ENCODE measurements at places on chromosomes 4 and X.
A peak's percentile ranks its signal among the peaks of the same experiment; 100 is the strongest.

GRCh38 chr4:6779667-6780565 is 2.6 kb upstream of the KIAA0232 start:
- DNase-seq, result no peak

DNA sequence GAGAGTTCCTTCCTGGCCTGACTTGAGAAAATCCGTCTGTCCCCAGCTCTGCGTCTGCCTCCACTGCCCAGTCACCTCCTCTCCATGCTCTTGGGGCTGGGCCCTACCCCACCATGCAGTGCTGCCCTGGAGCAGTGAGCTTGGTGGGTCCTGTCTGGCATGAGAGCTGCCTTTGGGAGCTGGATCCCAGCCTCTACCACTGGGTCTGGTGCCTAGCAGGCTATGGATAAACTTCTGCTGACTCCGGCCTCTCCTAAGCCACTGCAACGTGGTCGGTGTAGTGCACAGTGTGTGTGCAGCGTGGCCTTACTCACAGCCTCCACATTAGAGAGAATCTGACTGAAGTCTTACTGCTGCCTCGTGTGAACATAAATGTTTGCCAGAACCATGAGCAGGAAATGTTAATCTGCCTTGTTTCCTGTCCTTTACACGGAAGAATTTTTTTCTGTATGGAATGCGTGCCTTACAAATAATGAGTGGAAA is 47.6 kb downstream of the HTT start:
- peak; percentile 74 for DNase-seq

DNA sequence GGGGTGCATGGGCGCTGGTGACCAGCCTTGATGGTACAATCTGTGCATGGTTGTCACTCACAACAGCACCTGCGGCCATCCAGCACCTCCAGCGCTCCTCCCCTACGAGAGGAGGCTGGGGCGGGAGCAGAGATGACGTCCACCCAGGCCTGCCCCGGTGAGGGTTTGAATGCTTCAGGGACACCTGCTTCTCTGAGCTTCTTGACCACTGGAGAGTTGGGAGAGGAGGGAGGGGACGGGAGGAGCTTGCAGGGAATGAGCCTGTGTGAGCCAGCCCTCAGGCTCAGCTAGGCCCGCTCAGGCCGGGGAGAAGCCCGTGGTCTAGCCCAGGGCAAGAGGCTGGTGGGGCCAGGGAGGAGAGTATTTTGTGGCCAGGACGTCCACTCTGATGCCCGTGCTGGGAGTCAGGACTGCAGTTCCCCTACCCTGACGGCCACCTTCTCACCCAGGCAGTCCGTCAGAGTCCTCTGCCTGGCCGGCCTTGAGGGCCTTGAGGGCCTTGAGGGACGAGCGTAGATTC is 59.2 kb downstream of the CPZ start:
- no peak for DNase-seq

GRCh38 chr4:53702334-53703266 is 111.3 kb upstream of the LNX1 start:
- peak; percentile 88 for DNase-seq

DNA sequence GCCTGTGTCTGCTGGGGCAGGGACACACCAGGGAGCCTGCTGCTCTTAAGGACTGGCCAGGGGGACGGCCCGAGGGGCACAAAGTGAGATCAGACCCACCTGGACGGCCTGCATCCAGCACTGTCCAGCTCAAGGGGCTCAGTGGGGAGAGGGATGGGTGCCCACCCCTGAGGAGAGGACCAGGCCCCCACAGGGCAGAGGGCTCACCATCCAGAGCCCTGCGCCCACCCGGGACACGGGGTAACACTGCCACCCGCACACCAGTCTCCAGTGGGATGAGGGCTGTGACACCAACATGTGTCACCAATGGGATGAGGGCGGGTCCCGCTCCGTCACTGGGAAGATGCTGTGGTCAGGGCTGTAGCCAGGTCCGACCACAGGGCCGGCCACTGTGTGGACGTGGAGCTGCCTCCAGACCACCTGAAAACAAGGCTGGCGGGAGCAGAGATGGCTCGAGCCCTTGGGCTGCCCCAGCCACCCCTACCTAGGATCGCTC is 13.2 kb downstream of the DGKQ start:
- no peak for DNase-seq

GRCh38 chrX:134734466-134734952 is 76.2 kb upstream of the PLAC1 start:
- DNase-seq, result peak; percentile 89

GRCh38 chr4:22414833-22415232 is 101.0 kb downstream of the ADGRA3 start:
- no peak for DNase-seq

- peak; percentile 75 for DNase-seq
These were observed at the start of gene LDOC1 for GRCh38 chrX:141176586-141177451. Gene LDOC1 (minus strand): TSS chrX:141177129. CDS start chrX:141177021, 108 bp downstream.

- no peak for DNase-seq
These were observed 90.4 kb downstream of the HAUS3 start for GRCh38 chr4:2151544-2151943.

GRCh38 chr4:24394041-24394440 is 190.3 kb downstream of the DHX15 start:
- DNase-seq, result no peak

DNA sequence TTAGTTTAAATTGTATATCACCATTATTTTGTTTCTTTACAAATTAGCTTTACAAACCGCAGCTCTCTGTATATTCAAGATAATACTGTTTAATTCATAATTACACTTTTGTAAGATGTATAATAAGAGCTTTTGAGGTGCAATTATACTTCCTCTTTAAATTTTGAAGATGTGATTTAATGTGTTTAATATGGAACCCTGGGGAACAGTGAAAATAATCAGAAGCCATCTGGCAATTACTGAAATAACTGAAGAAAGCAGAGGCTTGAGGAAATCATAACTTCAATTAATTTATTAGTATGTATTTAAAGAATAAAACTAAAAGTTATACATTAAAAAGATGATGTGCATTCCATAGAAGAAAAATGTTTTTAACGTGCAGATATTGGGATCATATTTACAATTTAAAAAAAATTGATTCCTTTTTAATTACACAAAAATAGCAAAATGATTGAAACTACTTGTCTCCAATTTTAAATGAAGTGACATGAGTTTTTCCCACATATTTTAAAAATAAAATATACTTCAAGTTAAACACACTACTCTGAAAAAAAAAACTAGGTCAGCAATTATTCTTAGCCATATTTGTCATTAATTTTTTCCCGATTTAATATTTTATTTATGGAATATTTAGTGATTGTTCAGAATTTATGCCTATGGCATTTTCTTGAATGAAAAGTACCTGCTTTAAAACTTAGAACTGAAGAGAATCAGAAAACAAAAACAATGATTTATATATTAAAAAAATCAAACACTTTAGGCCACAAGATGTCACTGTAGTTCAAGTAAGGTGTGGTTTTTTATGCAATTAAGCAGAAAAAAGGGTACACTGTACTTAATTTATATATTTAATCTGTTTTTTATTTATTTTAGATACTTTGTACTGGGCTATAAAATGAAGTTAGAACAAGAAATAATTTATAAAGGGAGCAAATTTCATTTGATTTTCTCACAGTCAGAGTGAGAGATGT is 942.7 kb upstream of the NDST4 start:
- peak; percentile 4 for DNase-seq

- DNase-seq, result peak; percentile 20
These were observed 4.6 kb upstream of the SOWAHD start for GRCh38 chrX:119753639-119754257.

DNA sequence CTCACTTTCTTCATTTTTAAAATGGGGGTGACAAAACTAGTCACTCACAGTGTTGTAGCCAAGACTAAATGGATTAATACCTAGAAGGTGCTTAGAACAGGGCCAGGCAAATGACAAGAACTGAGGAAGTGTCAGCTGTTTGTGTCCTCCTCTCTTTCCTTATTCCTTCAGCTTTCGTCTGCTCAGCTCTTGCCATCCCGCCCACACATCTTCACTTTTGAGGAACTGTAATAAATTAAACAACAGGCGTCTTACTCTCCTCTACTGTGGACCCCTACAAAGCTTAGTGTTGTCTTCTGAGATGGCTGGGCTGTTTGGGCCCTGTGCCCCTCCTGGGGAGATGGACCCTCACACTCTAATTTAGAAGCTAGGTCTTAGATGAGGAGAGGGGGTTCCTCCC is 2.7 kb downstream of the HPSE start:
- DNase-seq, result no peak

Data from umbilical cord (tissue), 2 donors.